ENCODE measurements at places on chromosomes 1 and 21.

DNA sequence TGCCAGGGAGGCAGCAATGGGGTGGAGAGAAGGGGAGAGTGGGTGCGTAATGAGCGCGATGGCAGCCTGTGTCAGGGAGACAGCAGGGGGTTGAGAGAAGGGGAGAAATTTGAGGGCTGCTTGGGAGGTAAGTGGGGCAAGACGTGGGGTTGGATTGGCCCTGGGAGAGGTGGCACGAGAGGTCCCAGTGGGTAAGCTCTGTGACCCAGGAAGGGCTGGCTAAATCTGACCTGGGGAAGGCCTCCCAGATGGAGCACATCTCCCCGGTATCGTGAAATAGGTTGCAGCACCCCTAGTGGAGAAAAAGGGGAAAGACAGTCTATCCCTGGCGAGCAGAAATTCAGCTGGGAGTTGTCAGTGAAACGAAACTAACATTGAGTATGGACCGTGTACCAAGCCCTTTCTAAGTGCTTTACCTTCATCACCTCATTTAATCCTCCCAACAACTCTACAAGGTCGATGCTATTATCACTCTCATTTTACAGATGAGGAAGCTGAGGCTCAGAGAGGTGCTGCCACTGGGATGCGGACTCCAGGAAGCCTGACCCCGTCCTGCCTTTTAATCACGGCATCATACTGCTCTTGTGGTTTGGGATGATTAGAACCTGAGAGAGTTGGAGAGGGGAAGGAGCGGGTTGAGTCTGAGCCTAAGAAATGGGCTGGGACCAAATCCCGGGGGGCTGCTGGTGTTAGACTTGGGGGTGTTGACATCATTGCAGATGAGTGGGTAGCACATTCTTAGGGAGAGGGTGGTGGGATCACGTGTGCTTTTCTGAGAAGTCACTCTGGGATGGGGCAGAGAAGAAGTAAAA is 56.6 kb upstream of the RPL11 start:
- DNase-seq: peak; percentile 84

DNA sequence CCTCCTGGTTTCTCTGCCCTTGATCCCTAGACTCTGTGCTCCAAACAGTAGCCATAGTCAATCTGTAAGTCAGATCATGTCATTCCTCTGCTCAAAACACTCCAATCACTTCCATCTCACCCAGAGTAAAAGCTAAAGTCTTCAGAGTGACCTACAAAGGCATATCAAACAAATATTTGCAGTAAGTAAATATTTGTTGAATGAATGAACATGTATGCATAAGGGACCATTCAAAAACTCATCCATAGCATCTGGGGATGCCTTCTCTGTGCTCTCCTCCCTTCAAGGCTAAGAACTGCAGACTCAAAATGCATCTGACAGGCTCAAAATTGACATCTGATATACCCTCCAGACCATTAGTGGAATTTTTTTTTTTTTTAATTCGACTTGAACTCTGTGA is 18.1 kb upstream of the AK5 start:
- DNase-seq: no peak

DNA sequence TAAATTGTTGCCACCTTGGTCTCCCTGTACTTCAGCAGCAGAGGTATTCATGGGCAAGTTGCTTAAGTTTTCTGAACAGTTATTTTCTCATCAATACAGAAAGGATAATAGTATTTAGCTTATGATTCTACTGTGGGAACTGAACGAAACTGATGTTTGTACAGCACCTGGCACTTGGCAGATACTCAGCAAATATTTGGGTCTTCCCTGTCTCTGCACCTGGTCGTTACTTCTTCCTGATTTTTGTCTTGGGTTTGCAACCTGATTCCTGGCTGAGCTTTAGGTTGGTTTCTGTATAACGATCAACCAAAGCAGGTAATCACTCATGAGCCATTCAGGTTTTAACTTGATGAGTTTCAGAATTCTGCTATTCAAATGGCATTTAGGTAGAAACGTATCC is 490.6 kb downstream of the KIF26B start:
- DNase-seq: no peak

DNA sequence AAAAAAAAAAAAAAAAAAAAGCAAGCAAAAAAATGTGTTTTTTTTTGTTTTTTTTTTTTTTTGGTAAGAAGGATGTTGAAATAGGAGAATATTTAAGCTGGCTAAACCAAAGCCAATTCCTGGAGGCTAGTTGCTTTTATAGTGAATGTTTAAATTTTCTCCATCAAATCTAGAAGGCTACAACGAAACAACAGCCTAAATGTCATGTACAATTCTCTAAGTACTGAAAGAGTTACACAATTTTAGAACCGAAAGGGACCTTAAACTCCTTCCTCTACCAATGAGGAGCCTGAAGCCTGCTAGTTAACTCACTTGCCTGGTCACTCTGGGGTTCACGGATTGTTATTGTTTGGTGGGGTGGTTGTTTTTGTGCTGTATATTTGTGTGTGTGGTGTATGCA is 3.5 kb downstream of the WLS start:
- no peak for DNase-seq

DNA sequence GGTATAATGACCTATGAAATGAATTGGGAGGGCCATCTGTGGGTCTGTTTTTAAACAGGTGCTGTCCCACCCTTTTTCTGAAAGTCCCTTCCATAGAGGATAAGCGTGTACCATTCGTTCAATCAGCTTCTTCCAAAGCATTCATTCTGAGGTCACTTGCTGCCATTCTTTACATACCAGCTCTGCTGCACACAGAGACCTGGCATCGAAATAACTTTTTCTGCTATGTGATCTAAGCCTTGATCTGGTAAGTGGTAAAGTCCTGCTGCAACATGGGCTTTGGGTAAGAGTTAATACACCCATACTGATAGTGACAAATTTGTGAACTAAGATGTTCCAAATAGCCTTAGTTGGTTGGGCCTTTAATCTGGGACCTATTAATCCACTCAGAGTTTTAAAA is 38.9 kb downstream of the DR1 start:
- no peak for DNase-seq

DNA sequence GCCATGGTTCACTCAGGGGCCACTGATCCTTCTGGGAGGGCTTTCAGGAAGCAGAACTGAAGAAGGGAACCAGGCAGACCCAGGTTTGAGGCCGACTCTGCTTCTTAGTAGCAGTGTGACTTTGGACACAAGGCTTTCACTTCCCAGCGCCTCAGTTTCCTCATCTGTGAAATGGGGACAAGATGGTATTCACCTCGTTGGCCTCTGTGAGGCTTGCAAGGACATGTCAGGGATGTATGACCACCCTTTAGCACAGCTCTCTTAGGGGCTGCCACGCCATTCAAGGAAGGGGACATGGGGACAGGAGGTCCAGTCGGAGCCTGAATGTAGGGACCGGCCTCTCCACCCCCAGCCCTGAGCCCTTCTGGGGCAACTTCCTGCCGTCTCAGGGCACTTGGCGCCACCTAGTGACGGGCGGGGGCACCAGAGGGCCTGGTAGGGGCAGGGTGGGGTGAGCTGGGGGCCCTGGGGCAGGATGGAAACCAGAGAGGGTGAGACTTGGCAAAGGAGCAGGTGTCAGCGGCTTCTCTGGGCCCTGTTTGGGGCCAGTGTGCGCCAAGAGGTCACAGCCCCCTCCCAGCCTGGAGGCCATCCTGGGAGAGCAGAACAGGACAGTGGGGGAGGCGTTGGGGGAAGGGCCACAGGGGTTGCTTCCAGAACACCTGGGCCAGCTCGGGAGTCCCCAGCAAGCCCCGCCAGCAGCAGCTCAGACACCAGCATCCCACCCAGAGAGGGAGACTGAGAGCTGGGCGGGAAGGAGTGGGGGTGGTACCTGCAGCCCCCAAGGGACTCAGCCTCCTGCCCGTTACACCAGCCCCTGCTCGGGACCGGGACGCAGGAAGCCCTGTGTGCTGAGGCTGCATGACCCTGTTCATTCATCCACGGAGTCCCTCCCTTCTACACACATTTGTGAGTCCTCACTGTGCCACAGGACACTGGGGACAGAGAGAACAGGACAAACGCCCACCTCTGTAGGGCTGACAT is 102.5 kb upstream of the TARDBP start:
- peak; percentile 16 for DNase-seq

Measured in fibroblast of skin of right quadriceps (primary cell).